ENCODE measurements at places on chromosomes 1 and 21.

- DNase-seq, result no peak
These were observed 54.6 kb upstream of the SIPA1L2 start for GRCh38 chr1:232684371-232685105.

GRCh38 chr1:41689558-41689981 is 205.1 kb upstream of the EDN2 start:
- DNase-seq, result no peak

DNA sequence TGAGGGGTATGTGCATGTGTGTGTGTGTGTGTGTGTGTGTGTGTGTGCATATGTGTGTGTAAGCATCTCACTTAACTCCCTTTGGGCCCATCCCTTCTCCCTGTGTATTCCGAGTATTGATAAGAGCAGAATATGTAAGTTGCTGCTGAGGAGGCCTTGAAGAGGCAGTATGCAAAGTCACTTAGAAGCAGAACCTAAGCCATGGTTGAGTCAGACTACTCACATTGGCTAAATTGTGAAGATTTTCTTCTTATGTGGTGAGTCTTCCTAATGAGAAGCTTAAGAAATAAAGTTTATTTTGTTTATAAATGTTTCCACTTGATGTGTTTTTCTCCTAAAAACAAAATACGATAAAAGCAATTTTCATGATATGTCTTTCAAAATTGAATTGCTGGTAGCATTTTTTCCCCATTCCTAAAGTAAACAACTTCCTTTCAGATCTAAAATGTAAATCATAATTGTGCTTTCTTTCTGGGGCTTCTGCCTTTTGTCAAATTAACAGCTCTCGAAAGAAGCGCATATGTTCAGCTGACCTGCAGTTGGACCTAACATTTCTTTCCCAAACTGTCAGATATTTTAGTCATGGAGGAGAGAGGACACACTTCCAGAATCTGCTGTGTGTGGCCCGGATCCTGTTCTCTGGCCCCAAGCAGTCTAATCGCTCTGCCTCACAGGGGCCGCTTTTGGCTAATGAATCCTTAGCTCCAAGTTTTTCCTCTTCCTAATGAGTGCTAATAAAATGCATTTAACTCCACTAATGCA is 284.0 kb downstream of the DUSP10 start:
- DNase-seq, result no peak

GRCh38 chr1:62037274-62037673 is 157.4 kb upstream of the L1TD1 start:
- DNase-seq, result no peak

GRCh38 chr1:208631506-208631905 is 387.3 kb upstream of the PLXNA2 start:
- DNase-seq, result no peak

DNA sequence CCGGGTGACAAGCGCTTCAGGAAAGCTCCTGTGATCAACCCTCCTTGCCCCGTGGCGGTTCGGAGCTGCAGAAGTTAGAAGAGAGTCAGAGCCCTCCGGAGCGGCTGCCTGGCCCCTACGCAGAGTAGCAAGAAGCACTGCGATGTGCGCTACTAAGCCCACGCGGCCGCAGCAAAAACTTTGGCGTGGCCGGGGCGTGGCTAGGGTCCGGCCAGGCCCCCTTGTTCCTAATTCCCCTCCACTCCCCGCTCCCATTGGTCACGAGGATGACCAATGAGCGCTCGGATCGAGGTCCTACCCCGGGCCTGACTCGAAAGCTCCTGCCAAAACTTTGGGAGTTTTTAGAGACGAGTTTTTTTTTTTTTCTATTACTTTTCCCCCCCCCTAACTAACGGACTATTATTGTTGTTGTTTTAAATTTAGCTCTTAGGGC is at the start of gene HLX:
Gene HLX (plus strand): TSS at position 368 of the 433 bp plus-strand sequence. CDS start 415 bp downstream, outside the sequence.
- DNase-seq, result no peak

GRCh38 chr1:21689661-21690372 is 20.7 kb upstream of the RAP1GAP start:
- DNase-seq, result no peak

DNA sequence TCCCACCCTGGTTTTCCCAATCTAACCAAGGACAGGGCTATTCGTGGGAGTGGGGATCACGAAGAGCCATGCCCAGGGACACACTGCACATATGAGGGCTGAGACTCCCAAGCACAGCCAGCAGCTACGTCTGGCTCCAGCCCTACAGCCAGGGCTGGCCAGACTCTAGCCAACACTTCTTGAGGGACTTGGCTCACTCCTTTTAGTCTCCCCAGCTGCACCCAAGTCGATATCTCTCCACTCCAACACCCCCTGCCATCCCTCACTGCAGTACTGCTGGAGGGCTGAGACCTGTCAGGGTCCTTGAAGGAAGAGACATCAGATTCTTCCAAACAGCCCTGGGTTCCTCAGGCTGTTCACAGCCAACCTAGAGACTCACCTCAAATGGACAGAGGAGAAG is 62.6 kb downstream of the CD46 start:
- DNase-seq, result no peak

DNA sequence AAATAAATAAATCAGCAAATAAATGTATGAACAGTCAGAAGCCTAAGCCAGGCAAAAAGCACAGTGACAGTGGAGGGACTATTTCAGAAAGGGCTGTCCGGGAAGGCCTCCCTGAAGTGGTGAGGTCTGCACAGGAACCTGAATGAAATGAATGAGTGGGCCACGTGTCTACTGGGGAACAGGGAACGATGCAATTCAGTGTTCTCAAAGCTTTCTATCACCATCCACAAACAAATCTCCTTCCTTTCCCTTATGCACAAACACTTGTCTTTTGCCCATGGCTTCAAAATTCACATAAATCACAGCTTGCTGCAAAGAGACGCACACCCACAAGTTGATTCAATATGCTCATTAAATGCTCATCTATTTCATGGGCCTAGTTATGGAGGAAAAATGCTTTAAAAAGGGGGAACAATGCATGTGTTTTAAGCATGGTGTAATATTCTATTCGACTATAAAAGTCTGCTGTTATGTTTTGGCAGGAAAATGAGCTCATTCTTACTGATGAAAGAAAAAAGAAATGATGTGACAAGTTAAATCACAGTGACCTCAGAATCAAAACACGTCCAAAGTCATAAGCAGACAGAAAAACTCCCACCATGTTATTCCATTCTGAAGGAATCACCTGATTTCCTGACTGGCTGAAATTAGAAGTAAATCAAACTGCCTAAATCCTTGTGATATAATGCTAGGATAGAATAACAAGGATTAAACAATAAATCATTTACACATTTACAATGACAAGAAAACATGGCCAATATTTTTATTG is 21.6 kb downstream of the URB1 start:
- no peak for DNase-seq

- no peak for DNase-seq
These were observed 542 bp downstream of the EIF2B3 start for GRCh38 chr1:44985747-44986359.

DNA sequence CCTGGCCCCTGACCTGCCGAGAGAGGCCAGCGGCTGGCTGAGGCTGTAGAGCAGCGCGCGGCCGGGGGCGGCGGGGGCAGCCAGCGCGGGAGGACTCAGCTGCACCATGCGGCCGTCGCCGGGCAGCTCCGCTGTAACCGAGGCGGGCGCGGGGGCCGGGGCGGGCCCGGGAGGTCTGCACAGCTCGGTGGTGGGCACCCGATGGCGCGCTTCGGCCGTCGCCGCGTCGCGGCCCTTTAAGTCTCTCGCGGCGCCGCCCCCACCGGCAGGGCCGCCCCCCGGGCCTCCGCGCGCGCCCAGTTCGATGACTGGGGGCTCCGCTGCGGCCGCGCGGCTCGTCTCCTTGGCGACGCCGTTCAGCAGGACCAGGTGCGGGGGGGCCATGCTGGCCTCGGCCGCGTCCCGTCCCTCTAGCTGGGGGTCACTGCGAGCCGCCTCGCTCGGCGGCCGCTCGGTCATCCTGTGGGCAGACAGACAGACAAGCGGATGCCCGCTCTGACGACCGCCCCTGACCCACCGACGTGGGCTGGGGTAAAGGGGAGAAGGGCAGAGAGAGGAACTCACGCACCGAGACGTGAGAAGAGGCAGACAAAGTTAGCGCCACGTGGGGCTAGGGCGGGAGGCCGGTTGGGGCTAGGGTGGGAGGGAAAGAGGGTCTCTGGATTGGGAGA is 6.5 kb downstream of the TAL1 start:
- no peak for DNase-seq

DNA sequence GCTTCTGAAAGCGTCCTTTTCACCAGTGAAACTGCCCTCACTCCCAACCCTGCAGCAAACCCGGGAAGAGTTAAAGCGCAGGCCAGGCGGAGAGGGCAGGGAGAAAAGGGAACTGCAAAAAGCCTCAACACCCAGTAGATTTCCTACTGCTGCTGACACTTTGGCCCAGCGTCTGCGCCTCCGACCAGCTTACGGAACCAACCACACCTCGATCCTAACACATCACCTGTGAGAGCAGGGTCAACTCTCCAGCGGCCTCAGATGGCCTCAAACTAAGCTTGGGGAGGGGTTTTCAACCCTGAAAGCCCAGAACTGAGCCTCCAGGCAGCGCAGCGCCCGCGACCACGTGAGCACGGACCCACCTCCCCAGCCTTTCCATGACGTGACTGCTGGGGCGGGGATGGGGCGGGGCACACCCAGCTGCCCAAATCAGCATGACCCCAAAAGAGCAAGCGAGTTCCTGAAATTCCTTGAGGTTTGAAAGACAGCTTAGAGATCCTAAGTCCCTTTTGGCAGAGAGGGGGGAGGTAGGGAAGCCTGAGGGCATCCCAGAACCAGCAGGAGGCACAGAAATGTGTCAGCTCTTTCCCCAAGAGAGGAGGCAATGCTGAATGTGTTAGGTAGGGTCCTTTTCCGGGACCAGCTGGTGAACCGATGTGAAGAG is 59.1 kb downstream of the ITPKB start:
- DNase-seq, result peak; percentile 41
